ENCODE measurements at places on chromosomes 7 and 10.
A peak's percentile ranks its signal among the peaks of the same experiment; 100 is the strongest.

DNA sequence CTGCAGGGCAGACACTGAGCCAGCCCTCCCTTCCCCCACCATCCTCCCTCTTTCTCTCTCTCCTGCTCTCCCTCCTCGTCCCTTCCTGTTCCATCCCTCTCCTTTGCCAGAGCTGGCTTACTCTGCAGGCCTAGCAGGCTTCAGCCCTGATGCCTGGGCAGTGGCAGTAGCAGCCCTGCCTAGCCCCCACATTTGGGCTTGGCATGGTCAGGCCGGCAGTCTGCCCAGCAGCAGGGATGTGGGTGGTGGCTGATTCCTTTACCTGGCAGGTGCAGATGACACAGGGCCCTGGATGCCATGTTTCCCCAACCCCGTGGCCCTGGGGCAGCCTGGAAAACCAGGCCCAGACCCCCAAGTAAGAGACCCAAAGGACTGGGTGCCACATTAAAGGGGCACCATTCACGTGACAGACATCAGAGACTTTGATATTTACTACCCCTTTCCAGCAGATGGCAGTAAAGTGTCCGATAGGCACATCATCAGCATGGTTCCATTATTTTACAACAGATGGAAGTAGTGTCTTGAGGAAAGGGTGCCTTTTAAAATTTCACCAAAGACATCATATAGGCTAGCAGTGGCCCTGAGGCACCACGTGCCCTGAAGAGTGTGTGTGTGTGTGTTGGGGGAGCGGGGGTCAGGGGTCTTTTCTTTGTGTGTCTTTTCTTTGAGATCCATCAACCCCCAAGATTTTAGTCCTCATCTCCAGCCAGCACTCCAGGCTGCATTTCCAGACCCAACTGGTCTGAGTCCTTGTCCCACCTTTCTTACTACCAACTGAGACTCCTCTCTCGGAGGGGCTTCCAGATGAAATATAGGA, 5.9 kb downstream of the KCP start:
- no peak for DNase-seq

- peak; percentile 85 for DNase-seq
Measured at GRCh38 chr7:106039486-106040060, 72.5 kb downstream of the SYPL1 start.

- DNase-seq: peak; percentile 32
Measured at GRCh38 chr7:100483722-100484672, at the start of gene NYAP1. TSS of gene NYAP1 (plus strand) at chr7:100483927. CDS start at chr7:100485312, 1,385 bp downstream.

GRCh38 chr10:70905071-70906021, 17.0 kb upstream of the PCBD1 start:
- DNase-seq: no peak

DNA sequence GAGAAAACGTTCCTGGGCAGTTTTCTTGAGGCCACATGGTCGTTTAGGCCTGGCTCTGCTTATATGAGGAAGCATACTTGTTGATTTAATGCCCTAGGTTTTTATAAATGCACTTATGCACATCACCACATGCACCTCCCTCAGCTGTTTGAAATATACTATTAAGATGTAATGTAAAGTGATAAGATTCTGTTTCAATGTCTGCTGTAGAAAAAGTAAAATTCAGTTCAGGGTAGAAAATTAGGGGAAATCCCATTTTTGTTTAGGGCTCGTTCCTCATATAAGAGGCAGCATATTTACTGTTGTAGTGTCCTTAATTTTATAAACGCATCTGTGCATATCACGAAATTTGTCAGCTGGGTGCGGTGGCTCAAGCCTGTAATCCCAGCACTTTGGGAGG, 7.8 kb upstream of the CAMK1D start:
- no peak for DNase-seq

GRCh38 chr10:114306116-114306973, 67.3 kb downstream of the VWA2 start:
- peak; percentile 63 for DNase-seq

GRCh38 chr10:30784524-30784896, 155.0 kb upstream of the LYZL2 start:
- peak; percentile 71 for DNase-seq

- peak; percentile 40 for DNase-seq
Measured at GRCh38 chr7:542713-543500, 23.3 kb upstream of the PDGFA start.

- DNase-seq: no peak
Measured at GRCh38 chr10:18260310-18260922, 120.2 kb downstream of the CACNB2 start.

GRCh38 chr10:37222046-37222445, 96.6 kb downstream of the ANKRD30A start:
- no peak for DNase-seq

DNA sequence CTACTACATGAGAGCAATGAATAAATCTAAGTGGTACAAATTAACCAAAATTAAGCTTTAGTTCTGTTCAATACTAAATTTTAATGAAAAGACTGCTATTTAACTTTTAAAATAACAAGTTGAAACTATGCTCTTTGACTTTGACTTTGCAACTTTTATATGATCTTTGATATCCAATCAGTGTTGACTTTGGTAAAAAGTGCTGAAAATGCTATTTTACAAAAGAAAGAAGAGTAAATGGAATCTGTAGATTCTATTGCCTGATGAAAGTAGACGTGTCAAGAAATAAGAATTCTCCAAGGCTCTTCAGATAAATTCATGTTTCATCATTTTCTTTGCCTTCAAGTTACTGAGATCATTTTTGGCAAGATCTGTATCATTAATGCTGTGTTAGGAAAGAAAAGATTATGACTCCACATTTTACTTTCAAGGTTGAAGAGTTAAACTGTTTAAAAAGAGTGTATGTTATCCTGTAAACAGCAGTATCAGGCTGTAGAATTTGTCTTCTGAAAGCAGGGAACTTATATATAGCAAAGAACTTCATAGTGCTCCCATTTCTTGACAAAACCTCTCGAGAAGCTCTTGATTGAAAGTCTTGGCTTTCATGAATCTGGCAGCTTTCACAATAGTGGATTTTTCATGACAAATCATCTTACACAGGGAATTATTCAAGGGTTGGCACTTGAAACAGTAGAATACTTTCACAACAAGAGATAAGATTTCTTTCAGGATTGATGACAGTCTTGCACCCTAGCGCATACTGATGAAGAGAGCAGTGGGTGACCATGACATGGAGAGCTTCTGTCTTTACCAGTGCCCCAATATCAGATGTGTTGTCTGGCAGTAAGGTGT, 72.1 kb downstream of the PTEN start:
- no peak for DNase-seq

- no peak for DNase-seq
Measured at GRCh38 chr10:125720002-125720382, 483 bp downstream of the EDRF1 start.

GRCh38 chr7:98091061-98091460, 15.6 kb upstream of the LMTK2 start:
- no peak for DNase-seq

Measured in fibroblast of skin of left quadriceps (primary cell).